ENCODE measurements at places on chromosomes 1 and 21.

GRCh38 chr1:172663732-172664131 lies 4.8 kb downstream of the FASLG start:
- DNase-seq = no peak

- no peak for DNase-seq
These were observed 142.2 kb upstream of the CACNA1E start for GRCh38 chr1:181341026-181341632.

GRCh38 chr21:34135330-34135729 lies 62.0 kb downstream of the MRPS6 start:
- DNase-seq = no peak

DNA sequence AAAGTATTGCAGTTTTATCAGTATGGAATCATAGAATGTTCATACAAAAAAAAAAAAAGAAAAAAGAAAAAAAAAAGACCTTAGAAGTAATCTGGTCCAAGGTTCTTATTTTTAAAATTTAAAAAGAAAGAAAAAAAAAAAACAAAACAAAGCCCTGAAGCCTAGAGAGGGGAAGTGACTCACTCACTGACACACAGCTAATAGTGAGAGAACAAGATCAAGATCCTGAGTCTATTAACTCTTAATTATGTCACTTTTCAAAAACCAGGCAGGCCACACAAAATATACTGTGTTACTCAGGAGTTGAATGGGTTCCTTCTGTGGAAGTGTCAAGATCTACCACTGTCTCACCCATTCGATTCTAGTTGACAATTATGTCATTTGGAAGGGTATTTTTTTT lies 433.9 kb upstream of the DAB1 start:
- no peak for DNase-seq

- DNase-seq = no peak
These were observed 52.3 kb downstream of the PDE4B start for GRCh38 chr1:65844821-65845534.

DNA sequence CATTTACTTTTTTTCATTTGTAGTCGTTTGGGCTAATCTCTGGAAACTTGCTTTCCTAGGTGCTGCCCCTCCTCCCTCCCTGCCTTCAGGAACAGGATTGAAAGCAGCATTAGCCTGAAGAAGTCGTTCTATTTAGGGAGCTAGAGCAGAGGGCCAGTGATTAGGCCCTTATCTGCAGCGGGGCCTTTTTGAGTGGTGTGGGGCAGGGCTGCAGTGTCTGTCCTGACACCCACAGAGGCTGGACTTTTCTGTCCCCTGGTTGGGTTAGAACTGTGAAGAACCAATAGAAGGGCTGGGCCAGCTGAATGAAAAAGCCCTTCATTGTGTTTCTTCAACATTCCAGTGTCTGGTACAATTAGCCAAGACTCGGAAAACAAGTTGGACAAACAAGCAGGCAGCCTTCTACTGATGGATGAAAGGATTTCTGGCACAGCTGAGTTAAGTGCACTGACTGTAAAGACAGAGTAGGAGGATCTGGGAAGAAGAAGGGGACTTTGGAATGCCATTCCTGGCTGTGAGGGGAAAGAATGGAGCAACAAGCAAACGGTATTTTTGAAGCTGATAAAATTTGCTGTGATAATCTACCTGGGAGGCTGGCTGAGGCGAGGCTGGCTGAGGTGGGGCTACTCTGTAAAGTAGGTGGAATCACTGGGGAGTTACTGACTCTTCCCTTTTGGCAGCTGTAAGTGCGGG lies 9.7 kb downstream of the MACF1 start:
- no peak for DNase-seq

- DNase-seq = no peak
These were observed 12.3 kb upstream of the NPHP4 start for GRCh38 chr1:6004412-6005123.

DNA sequence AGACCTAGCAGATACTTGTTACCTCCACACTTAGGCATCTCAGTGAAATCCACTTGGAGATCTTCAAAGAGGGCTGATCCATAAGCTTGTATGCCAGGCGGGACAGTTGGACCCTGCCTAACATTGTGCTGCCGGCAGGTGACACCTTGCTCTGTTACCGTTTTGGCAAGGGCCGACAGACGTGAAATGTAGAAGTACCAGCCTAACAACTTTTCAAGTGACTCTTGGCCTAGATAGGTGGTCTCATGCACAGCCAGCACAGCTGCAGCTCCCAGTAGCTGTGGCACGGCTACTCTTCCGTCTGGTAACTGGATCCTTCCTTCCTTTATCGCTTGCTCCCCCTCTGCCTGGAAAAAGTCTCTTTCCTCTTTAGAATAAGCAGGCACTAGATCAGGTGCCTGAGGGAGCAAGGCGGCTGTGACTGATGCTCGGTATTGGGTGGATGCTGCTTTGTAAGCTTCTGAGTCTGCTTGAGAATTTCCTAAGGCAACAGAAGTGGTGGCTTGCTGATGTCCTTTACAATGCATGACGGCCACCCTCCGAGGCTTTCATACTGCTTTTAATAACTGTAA lies 713.5 kb downstream of the AMY1C start:
- DNase-seq = no peak

DNA sequence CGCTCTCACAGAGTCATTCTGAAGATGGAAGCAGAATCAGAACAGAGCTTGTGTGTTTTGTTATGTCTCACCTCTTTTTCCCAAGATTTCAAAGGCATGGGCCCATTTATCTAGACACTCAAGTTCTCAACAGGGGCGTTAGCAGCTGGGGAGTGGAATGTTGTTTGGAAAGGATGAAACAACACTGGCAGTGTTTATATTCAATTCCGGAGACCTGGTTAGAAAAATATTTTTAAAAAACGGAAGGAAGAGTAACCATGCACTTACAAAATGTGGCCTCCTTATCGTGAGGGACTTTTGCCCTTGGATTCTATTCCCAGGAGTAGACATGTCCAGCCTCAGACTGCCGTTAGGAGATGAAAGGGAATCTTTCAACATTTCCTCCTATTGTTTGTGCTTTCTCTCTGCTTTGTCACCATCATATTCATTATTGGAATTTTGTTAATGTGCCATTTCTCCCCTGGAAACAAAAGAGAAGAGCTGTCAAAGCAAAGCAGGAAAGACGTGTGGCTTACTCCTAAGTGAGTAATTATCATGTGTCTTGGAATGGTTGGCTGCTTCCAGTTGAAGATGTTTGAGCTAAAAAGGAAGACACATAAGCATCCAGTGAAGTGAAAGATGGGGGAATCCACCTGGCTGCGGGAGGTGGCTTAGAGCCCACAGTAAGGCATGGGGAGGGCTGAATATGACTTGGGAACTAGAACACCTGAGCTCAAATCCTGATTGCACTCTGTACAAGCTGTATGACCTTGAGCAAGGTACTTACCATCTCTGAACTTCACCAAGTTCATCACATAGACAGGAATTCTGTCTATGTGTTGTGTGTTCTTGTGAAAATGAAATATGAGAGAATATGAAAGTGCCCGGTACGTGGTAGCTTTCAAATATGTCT lies 71.7 kb upstream of the JUN start:
- DNase-seq = no peak

DNA sequence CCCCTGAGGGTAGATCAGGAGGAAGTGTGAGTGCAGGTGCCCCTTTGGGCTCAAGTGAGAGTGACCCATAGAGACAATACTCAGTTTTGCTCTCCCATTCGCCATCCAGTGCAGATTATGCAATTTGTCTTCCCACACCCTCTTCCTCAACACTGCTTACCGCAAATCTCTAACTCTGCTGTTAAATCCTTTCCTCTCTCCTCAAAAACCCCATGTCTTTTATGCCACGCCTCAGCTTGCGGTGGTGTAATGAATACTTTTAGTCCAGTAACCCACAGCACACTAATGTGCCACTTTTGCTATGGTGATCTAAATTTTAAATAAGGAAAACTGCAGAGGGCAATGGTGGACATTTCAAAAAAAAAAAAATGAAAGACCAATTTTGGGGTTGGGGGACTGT lies 57.7 kb downstream of the PRRX1 start:
- no peak for DNase-seq

DNA sequence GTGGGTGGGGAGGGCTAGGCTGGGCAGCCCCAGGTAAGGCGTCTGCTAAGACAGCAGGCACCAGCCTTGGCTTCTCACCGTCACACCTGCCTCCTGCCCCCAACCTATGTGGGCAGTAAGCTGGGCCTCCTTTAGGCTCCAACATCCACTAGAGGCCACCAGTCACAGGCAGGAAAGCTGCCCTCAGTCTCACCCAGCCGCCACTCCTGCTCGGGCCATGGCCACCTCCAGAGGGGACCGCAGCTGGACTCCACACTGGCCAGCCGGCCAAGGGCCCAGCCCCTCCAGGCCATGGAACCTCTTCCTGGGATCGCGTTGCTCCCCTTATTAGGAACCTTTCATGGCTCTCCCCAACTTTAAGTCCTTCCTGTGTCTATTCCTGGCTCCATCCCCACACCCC lies 74.5 kb downstream of the MRPL37 start:
- no peak for DNase-seq

DNA sequence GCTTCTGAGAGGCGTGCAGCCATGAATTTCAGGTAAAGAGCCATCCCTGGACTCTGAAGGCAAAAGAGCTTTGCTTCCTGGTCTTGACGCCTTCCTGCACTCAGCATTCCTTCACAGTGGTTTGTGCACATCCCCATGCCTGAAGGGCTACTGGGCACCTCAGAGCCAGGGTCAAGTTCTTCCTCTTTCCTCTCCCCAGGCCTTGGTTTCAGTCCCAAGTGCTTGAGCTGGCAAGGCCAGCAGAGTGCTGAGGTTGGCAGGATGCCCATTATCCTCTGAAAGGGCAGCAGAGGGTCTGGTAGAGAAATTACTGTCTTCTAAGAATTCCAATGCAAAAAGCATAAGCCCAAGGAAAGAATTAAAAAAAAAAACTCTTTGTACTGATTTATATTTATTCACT lies 1064.9 kb downstream of the TTLL7 start:
- no peak for DNase-seq

GRCh38 chr1:178895928-178896327 lies 25.1 kb upstream of the ANGPTL1 start:
- no peak for DNase-seq

DNA sequence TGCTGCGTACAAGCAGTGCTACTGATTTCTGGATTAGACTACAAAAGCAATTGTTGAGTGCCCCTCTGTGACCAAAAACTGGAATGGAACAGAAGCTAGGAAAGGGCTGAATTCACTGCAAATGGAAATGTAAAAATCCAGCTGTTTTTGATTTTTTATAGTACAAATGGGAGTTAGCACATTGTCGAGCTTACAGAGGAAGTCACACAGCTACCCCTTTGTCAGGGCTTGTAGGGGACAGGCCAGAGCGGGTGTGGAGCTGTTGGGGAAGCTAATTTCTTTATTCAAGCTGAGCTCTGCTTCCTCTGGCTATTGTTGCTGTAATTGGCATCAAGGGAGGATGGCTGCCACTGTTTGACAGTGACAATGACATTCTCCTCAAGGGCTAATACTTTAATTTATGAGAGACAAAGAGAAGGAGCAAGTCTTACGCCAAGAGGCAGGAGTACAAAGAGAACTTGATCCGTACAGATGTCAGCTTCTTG lies 96.1 kb downstream of the SLC35F3 start:
- no peak for DNase-seq

GRCh38 chr1:238302646-238303045 lies 411.9 kb upstream of the ZP4 start:
- no peak for DNase-seq

- no peak for DNase-seq
These were observed 507.0 kb downstream of the AJAP1 start for GRCh38 chr1:5161372-5161771.

GRCh38 chr1:16180291-16180824 lies 24.5 kb upstream of the EPHA2 start:
- DNase-seq = no peak

- no peak for DNase-seq
These were observed 48.5 kb upstream of the ECE1 start for GRCh38 chr1:21338573-21339355.

DNA sequence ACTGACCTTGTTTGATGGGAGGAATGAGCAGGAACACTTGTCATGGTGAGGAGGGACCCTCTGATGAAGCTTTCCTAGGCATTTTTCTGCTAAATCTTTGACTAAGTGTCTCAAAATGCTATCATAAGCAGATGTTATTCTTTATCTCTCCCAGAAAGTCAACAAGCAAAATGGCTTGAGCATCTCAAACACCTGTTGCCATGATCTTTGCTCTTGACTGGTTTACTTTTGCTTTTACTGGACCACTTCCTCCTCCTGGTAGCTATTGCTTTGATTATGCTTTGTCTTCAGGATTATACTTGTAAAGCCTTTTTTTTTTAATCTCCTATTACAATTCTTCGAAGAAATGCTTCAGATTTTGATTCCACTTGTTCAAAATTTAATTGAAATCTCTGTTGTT lies 157.4 kb downstream of the GPR52 start:
- DNase-seq = no peak

DNA sequence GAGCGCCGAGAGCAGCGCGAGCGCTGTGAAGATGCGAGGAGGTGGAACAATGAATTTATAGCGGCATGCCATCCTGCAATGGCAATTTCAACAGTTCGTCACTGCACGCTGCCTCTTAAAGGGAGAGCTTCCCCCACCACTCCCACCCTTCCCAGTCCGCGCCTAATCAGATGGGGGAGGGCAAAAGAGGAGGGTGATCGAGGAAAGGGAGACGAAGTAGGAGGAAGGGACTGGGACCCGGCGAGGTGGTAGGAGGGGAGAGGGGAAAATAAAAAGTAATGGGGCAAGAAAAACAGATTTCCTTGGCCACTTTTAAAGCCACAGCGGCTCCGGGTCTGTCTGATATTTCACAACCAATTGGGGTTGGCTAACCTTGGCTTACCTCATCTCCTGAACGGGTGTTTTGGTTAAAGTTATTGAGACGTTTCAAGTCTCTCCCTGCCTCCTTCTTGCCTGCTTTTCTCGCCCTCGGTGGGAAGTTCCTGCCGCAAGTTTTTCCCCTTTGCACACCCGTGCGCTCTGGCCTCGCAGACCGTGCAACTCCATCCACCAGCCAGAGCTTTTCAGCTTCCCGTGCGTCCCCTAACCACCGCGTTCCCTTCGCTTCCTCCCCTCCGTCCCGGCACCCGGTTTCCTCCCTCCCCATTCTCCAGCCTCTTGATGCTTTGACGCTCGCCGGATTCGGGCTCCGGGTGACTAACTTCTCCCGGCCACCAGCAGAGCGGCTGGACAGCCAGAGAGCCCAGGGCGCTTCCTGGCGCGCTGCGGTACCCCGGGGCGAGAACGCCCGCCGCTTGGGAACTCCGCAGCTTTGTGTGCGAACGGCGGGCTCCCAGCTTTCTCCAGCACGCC lies at the start of gene ADAMTS5:
TSS of gene ADAMTS5 (minus strand) at position 27 of the 852 bp plus-strand sequence. CDS start 697 bp downstream, outside the sequence.
- no peak for DNase-seq

DNA sequence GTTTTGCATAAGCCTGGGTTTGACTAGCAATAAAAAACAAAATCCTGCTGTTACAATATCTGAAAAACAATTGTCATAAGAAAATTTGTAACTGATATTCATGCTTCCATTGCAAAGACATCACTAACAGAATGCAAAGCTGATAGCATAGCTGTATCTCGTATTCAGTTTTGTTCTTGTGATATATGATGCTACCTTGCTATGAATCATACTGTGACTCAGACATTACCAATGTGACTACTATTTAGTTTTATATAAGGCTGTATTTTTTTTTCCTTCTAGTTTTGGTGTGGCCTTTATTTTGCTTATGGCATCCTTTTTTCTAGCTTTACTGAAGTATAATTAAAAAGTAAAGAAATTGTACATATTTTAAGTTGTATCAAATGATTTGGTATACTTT lies 1381.8 kb downstream of the MRPL39 start:
- no peak for DNase-seq
